ENCODE measurements at places on chromosomes 6 and 20.

DNA sequence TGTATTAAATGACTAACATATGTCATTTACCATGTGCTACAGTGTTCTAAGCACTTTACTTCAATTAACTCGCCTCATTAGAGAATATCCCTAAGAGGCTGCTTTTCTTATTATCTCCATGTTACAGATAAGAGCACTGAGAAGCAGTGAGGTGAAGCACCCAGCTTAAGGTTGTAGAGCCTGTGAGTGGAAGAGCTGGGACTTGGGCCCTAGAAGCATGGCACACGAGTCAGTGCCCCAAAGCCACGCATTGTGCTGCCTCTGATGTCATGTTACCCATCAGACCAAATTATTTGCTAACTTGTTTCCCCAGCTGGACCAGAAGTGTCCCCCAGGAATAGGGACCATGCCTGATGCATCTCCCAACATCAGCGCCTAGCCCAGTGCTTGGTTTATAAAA lies 34.1 kb downstream of the POFUT1 start:
- no peak for DNase-seq

- DNase-seq: peak; percentile 20
Measured at GRCh38 chr6:25312034-25312620, 33.0 kb downstream of the CARMIL1 start.

DNA sequence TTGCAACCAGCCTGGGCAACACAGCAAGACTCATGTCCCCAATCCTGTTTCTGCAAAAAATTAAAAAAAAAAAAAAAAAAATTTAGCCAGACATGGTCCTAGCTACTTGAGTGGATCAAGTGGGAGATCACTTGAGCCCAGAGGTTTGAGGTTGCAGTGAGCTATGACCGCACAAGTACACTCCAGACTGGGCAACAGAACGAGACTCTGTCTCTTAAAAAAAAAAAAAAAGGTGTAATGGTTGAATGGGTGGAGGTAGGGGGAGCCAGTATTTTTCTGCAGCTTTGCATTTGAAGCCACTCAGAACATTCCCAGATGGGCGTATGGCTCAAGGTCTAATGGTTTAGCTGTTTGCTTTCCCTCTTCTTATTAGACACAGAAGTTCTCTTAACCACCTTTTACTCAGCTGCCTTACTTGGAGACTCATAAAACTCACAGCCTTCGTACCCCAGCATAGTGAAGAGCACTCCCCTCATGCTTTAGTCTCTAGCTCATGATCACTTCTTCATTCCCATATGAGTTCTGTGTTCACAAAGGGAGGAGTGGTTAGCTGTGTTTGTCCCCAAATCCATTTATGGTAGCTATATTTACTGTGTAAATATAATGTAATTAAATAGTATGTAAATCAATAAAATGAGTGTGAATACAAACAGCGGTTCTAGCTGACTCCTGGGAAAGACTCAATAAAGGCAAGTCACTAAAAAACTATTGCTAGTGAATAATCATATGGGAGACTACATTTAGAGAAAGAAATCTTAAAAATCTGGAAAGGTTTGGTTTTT lies 9.0 kb downstream of the FKBP1A start:
- DNase-seq: no peak

GRCh38 chr6:169221264-169221663 lies 32.4 kb downstream of the THBS2 start:
- DNase-seq: no peak

DNA sequence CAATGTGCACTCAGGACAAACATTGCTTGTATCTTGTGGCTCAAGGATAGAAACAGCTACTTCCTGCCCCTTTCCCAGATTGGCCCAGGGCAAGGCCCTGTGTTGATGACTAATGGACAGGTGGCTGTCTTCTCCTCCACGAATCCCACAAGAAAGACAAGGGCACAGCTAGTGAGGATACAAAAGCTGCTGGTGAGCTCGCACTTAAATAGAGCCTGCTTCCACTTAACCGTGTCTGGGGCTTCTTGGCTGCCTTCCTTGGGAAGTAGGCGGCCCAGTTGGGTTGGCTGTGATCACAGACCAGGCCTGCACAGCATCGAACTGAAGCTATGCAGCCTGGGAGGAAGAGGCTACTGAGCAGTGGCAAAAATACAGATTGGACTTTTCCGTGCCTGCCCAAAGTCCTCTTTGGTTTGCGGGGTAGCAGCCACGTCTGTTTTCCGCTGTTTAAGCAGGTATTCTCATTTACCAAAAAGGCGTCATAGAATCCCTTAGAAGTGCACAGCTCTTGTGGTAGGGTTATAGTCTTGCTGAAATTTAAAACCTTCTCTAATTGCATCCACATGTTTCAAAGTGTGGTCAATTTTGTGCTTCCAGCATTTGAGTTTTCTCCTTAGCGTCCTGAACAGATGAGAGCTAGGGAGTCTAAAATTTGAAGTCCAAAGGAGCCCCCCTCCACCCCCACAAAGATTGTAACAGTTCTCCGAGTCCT lies 23.0 kb upstream of the NAA20 start:
- DNase-seq: no peak

DNA sequence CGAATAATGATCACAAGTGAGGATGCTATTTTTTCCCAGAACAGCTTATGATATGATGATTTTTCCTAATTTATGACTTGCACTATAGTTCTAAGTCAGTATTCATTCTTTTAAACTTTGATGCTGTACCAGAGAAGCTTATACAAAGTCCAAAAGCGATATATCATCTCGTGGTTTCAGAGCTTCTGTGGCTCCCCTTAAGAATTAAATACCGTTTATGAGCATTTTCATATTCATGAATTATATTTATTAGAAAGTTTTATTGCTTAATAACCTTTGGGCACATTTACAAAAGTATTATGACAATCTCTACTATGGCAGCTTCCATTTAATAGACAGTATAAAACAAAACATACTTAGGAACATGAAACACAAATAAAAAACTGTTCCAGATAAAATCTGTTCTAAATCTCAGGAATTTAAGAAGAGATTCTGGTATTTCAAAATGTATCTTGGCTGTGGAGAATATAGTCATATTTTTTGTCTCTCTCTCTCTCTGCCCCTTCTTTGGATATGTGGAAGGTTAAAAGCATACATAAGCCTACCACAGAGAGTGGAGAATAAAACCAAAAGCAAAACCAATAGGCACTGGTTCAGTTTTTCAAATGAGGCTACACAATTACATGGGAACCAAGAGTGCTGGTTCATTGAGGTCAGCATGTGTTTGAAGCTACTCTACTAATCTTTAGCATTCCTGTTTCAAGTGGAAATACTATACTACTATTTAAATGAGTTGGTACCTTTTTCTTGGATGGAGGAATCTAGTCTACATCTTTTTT lies 884.5 kb upstream of the GJE1 start:
- DNase-seq: no peak

GRCh38 chr6:98946266-98946878 lies 1.4 kb downstream of the FBXL4 start:
- DNase-seq: no peak

GRCh38 chr6:148203970-148204369 lies 138.7 kb upstream of the SASH1 start:
- DNase-seq: peak; percentile 54

GRCh38 chr20:45283551-45284057 lies 23.0 kb upstream of the RBPJL start:
- peak; percentile 13 for DNase-seq

- no peak for DNase-seq
Measured at GRCh38 chr20:5973172-5973571, 22.7 kb downstream of the MCM8 start.

DNA sequence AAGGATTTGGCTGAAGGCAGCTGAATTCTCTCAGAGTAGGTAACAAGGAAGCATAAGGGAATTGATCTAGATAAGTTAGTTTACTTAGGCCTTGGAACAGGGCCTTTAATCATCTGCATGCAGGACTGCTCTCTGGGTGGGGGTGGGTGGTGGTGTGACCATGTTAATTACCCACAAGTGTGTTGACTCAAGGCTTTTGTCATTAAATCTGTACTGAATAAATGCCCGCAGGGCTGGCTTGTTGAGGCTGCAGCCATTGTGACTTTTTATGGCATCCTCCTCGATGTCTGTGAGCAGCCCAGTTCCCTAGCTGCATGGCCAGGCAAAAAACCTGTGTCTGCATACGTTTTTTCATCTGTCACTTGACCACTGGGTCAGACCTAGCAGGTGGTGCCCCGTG lies 63.5 kb upstream of the ASCC3 start:
- DNase-seq: no peak

DNA sequence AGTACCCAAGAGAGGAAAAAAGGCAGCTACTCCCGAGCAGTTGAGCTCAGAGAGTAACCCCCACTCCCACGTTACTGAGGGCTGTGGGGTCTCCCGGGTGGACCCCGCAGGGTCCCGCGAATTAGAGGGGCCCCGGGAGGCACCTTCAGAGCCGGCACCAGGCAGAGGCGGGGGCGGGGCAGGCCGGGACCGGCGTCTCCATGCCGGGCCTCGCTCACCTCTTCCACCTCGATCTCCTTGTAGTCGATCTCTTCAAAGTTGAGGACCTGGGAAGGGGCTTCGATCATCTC lies 381 bp downstream of the MAP3K7 start:
- peak; percentile 32 for DNase-seq

DNA sequence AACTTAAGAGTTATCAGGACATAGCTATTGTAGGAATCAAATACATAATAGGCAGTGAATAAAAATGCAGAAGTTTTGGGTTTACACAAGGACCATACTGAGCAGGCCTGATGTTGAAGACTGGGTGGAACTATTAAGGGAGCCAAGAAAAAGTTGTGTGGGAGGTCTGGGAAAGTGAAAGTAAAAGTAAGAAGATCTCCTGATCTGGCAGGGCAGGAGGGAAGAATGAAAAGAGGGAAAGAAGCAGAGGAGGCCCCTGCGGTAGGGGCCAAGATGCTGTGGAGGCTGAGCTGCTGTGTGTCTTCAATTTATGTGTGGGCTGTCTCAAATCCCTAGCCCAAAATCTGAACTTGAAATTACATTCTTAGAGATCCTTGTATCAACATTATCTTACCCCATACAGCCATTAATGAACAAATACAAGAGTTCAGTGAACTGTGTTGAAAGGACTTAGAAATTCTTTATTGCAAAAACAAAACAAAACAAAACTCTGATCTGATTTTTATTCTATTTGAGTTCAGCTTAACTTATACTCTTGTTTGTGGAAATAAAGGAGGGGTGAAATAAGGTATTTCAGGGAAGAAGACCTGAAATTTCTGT lies 1183.8 kb downstream of the HACE1 start:
- DNase-seq: no peak

DNA sequence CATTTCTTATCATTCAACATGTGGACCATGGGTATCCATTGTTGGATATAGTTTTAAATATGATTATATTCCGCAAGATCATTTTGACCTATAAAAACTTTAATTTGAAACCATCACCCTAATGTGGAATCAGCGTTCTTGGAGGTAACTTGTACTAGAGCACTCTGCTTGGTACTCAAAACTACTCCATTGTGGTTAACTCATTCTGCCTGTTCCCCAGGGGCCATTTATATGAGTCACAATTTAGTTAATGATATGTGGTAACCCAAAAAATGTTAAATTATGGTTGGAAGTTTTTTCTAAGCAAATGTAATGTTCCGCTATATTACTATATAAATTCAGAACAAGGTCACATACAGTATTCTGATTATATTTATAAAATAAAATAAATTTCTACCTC lies 109.3 kb downstream of the TRDN start:
- DNase-seq: no peak

- DNase-seq: no peak
Measured at GRCh38 chr6:160734627-160735026, 32.6 kb downstream of the PLG start.

DNA sequence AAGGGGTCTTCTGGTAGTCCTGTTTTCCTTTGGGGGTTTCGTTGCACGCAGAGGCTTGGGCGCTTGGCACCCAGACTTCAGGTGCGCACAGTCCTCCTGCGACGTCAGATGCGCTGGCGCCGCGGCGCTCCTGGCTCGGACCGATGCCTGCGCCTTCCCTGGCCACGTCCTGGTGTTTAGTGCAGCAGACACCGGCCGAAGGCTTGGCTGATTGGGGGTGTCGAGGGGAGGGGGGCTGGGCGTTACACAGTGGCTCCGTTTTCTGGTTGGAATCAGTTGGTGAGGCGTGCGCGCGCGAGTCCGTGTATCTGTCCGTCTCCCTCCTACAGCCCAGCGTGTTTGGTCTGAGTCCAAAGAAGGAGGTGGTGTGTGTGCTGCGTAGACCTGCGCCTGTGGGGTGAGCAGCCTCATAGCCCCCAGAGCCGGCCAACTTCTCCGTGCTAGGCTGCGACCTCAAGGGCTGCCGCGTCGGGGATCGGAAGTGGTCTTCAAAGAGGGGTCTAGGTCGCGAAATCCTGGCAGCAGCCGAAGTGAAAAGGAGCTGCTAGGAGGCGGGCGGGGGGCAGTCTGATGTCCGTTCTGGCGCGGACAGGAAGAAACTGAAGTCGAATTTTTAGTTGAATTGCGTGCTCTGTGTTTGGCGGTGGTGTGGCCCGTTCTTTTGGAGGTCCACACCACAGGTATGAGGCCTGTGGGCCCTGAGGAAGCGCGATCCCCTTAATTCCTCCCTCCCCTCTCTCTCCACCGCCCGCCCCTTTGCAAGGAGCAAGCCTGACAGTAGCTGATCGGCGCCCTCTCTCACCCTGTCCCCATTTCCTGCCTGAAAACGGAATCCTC lies 1.5 kb downstream of the SYNDIG1 start:
- DNase-seq: no peak

GRCh38 chr20:24491041-24491756 lies 21.8 kb downstream of the SYNDIG1 start:
- no peak for DNase-seq

DNA sequence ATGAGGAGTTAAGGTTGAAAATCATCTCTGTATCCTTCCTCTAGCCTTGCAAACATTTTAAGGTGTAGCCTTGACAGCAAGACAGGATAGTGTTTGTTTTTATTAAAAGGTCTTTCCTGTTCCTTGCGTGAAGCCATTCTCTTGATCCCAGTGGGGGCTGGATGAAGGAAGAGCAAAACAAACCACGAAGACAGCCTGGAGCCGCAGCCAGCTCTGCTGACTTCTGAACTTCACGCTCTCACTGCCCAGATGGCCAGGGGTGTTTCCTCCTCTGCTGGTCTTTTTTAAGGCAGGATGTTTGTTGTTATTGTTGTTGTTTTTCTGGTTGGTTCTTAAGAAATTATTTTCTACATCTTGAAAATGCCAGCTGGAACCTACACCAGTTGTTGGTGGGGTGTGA lies 156.4 kb downstream of the MTHFD1L start:
- DNase-seq: no peak

- DNase-seq: no peak
Measured at GRCh38 chr6:73131706-73132105, 93.6 kb downstream of the KHDC1L start.

DNA sequence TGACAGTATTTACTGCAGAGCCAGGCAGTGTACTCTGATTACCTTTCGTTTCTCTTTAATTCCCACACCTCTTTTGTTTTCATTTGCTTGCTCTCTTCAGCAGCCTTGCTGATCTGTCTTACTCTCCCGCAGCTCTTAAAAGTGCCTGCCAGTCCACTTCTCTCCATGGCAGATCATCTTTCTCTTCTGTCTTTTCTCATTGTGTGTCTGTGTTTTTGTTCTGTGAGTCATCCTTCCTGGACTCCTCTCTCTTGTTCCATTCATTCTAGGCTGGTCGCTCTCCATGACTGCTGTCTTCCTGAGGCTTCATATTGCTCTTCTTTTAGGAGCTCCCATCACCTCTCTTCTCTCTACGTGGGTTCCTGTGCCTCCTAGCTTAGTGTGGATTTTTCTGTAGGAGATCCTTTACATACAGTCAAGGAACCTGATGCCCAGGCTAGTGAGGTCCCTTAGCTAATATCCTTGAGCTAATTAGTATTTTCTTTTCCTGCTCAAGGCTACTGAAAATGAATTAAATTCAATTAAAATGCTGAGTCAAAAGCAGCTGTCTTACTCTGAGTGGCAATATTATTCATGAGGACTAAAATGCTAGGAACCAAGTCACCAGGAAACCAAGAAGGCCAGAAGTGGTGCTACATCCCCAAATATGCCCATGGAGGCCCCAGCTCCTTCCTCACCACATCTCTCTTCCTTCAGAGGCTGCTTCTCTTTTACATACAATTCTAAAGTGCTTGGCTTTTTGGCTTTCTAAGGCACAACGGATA lies 86.1 kb downstream of the SLX4IP start:
- DNase-seq: no peak
